ENCODE measurements at places on chromosomes 6 and 20.

DNA sequence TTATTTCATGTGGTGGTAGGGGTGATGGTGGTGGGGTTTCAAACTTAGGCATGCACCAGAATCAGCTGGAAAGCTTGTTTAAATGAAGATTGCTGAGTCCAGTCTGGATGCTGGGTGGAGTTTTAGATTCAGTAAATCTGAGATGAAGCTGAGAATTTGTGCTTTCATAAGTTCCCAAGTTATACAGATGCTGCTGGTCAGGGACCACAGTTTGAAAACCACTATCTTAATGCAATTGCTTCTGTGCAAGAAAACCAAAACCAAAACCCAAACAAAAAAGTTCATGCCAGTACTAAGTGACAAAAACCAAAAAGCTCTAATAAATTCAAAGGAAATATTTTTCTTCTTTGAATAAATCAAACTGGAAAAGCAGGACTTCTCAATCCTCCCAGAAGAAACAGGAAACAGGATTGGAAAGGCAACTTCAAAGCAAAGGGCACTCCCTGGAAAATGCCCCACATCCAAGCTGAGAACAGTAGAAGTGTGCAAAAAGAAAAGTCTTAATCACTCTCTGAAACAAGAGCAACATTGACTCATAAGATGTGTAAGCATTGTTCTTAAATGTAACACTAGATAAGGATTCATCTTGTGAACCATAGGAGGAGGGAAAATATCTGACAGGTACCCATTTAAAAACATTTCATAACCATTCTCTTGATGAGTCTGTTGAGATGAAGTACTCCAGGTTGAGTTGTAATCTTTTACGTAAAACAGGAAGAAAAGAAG is 481.5 kb upstream of the HSF2 start:
- DNase-seq = no peak

- no peak for DNase-seq
These were observed 55.3 kb downstream of the BACH2 start for GRCh38 chr6:90241229-90241880.

GRCh38 chr20:1526896-1527295 is 30.6 kb downstream of the SIRPD start:
- DNase-seq = no peak

DNA sequence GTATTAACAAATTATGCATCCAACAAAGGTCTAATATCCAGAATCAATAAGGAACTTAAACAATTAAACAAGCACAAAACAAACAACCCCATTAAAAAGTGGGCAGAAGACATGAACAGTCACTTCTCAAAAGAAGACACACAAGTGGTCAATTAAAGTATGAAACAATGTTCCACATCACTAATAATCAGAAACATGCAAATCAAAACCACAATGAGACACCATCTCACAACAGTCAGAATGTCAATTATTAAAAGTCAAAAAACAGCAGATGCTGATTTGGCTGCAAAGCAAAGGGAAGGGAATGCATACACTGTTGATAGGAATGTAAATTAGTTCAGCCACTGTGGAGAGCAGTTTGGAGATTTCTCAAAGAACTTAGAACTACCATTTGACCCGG is 129.3 kb downstream of the PFDN4 start:
- DNase-seq = no peak

DNA sequence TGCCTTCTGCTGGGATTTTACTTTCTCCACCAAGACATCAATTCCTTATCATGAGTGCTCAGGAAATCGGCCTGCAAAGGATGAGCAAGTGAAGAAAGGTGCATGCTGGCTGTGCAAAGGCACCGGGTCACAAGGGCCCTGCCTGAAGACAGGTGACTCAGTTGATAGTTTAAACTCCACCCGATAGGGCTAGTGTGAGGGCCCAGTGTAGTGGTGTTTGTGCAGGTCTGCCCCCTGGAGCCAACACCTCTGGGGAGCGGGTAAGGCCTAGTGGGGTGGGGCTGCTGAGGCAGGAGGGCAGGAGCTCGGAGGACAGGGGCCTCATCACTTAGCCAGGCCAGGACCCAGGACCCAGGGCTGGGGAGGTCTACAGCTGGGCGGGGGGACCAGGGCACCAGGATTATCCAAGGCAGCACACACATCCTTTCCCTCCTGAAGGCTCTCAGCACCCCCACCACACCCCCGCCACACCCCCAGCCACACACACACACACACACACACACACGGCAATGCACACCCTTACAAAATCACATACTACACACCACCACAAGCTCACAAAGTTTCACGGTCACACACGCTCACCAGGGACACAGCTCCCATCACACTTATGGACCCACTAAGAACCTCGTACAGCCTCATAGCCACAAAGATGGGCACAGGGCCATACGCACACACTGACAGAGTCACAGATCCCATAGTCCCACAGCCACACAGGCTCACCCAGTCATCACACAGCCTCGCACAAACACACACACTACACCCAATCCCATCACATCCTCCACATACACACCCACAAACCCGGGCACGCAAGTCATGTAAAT is 75.4 kb downstream of the GRM4 start:
- no peak for DNase-seq

DNA sequence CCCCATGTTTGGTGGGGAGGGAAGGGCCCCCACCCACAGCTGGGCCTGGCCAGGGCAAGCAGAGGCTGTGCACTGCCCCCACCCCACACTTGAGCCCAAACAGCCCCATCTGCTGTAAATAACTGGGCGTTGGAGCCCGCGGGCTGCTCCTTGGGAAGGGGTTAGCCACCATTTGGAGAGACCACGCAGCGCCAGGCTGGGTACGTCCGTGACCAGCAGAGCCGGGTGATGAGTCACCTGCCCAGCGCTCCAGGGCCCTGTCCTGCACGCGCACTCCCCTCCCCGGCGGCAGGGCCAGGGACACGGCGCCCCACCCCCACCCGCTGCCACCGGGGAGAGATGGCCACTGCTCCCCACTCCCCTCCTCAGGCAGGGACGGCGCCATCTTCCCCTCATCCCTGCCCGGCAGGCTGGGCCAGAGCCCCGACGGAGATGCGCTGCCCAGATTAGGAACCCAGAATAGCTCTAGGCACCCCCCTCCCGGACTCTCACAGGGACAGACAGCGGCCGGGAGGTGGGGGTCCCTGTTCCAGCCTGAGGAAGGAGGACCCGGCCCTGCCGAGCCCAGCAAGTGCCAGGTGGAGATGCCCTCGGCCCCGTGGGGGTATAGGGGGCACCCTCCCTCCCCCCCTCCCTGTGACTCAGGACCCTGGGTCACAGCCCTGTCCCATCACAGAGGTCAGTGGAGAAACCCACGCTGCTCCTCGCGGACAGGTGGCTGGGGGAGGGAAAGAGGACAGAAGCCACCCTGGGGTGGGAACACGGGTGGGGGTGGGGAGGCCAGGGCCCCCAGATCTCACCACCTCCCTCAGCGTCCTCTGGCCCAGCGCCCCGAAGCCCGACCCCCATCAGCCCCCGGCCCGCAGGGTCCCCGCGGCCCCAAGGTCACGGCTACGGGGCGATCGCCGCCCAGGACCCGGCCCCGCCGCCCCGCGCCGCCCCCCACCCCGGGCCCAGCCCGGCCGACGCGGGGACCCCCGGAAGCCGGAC is 642 bp downstream of the EEF1A2 start:
- DNase-seq = no peak

- no peak for DNase-seq
These were observed 128.1 kb upstream of the DOK5 start for GRCh38 chr20:54347166-54347833.

DNA sequence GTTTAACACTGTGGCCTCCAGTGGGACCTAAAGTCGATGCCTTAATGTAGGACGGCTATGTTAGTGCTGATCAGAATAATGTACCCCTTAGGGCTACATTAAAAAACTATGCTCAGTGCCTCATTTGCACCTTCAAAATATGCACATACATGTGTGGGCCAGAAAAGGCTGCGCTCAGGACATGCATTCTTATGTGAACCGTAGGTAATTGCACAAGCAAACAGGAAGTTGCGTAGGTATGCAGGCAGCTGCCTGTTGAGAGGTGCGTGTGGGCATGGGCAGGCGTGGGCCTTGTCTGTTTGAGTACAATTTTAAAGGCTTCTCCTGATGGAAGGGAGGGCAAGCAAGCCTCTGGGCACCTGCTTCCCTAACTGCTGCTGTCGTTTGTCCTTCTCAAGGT is 116.2 kb upstream of the JAG1 start:
- no peak for DNase-seq

DNA sequence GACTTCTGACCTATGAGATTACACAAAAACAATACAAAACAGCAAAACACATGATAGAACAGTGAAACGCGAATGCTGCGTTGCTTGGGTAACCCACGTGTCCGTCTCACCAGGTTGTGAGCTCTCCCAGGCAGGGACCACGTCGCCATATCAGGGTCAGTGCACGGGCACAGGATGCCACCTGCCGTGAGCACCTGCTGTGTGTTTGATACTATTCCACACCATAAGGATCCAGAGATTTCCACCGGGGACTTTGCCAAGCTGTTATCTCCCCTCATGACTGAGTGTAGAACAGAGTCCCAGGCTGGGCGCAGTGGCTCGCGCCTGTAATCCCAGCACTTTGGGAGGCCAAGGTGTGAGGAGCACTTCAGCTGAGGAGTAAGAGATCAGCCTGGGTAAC is 288.0 kb downstream of the BMP7 start:
- DNase-seq = no peak

All from stimulated activated CD4-positive, alpha-beta T cell treated with anti-CD3 and anti-CD28 coated beads, Interleukin-15, amount 100 ng/mL, for 1 hour (primary cell).